ENCODE measurements at places on chromosomes 5 and 9. TPM values are rescaled to one million over a fixed set of nuclear protein-coding genes. Genes with fewer than 3 reads are reported as not detected.

DAB2IP gene
- total RNA-seq, result 0.38 TPM

IL5 gene
- total RNA-seq, result not detected

IL17B gene
- not detected for total RNA-seq

MCIDAS gene
- not detected for total RNA-seq

SKP2 gene
- total RNA-seq, result 49.7 TPM

FAF2 gene
- 33.7 TPM for total RNA-seq

AJM1 gene
- 2.5 TPM for total RNA-seq

SPATA31C1 gene
- total RNA-seq, result not detected

CCNO gene
- not detected for total RNA-seq

C9orf153 gene
- 0.18 TPM for total RNA-seq

DNA sequence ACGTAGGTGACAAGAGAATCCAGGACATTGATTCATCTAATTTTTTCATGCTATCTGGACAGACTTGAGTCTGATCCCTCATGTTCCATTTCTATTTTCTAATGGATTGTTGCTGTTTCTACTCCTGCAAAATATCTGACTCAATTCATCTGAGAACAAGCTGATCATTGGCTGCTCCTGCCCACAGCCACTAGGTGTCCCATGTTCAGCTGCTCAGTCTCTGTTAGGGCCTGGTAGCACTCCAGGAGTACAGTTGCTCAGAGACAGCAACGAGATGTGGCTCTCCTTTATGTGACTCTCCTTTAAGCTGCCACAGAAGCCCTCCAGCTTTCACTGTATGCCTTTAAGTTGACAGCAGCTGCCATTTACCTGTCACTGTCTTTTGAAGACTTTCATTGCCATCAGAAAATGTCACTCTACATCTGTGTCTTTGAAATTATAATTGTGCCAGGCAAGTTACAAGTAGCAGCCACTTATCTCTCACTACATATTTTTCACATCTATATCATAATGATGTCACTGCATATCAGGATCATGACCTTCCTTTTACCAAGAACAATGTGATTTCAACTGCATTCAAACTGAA is 1944.2 kb upstream of the NUDT12 start:
- H3K4me3 ChIP-seq, result no peak overlapping the region
- no peaks in the 10 kb centered on the region for H3K36me3 ChIP-seq
- DNase-seq, result no peak
- H3K27ac ChIP-seq, result no peak overlapping the region
- no peaks in the 10 kb centered on the region for H3K27me3 ChIP-seq

DNA sequence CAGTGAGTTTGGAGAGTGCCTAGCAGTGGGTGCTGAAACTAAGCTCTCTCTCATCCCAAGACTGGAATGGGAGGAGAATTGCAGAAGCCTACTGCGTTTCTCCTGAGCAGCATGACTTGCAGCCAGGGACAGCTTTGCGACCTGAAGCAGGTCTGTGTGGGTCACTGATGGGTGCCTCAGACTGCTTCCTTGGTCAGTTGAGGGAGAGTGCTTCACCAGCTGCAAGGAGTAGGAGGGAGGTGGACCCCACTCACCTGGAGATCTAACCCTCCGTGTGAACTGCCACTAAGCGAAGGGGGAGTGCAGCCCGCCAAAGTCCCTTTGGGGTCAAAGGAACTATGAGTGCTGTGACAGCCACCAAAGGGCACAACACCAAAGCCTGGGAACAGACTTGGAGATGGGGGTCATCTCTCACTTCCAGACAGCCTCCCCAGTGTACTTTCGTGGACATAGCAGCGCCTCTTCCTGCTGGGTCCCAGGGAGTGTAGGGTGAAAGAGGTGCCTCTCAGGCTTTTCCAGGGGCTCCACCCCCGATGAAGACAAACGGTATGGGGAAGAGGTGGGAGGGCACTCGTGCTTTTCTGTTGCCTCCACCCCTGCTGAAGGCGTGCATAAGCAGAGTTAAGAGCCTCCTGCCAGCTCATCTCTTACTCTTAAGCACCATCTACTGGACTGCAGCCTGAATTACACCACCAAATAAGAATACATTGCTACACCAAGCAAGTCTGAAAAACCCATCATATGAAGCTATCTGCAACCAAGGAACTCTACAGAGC is 34.3 kb upstream of the MACIR start:
- no peak overlapping the region for H3K27ac ChIP-seq
- no peaks in the 10 kb centered on the region for H3K27me3 ChIP-seq
- no peak overlapping the region for H3K4me3 ChIP-seq
- H3K36me3 ChIP-seq, result no peaks in the 10 kb centered on the region
- H3K4me1 ChIP-seq, result no peaks in the 10 kb centered on the region
- DNase-seq, result peak; percentile 16

- H3K4me3 ChIP-seq, result no peak overlapping the region
- no peaks in the 10 kb centered on the region for H3K36me3 ChIP-seq
- no peak overlapping the region for H3K27ac ChIP-seq
- no peak for DNase-seq
- H3K4me1 ChIP-seq, result no peaks in the 10 kb centered on the region
Observed at GRCh38 chr9:110575169-110575568, 4.4 kb downstream of the SVEP1 start.

GRCh38 chr9:87816036-87816435 is 66.6 kb upstream of the SPATA31E1 start:
- H3K27me3 ChIP-seq, result no peaks in the 10 kb centered on the region
- H3K4me1 ChIP-seq, result no peaks in the 10 kb centered on the region
- H3K4me3 ChIP-seq, result no peak overlapping the region
- H3K27ac ChIP-seq, result no peak overlapping the region

- H3K36me3 ChIP-seq, result no peaks in the 10 kb centered on the region
- H3K4me1 ChIP-seq, result peaks cover 23% of the 10 kb centered on the region
- no peak overlapping the region for H3K4me3 ChIP-seq
Observed at GRCh38 chr5:1138445-1139245, 26.8 kb upstream of the SLC12A7 start.

GRCh38 chr5:157710882-157711281 is 20.3 kb upstream of the THG1L start:
- no peaks in the 10 kb centered on the region for H3K36me3 ChIP-seq
- no peaks in the 10 kb centered on the region for H3K27me3 ChIP-seq
- no peak overlapping the region for H3K27ac ChIP-seq
- H3K4me3 ChIP-seq, result no peak overlapping the region

- no peaks in the 10 kb centered on the region for H3K4me1 ChIP-seq
- no peak for DNase-seq
- H3K27me3 ChIP-seq, result no peaks in the 10 kb centered on the region
Observed at GRCh38 chr5:150296496-150296895, 6.2 kb downstream of the ARSI start.

DNA sequence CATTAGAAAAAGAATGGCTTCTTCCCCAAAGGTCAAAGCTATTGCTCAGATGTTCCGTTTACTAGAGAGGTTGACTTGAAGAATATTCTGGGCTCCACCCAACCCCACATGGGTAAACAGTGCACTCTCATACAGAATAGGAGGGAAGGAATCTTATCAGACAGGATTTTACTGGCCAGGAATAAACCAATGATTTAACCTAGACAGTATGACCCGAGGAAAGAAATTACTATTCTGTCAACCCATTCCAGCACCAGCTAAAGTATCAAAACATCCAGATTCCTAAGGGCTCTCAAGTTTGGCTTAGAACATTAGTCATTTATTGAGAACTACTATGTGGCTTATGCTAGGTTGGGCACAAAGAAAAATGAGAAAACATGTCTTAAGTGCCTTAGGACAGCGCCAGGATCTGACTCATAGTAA is 493.6 kb upstream of the KLF4 start:
- no peak overlapping the region for H3K27ac ChIP-seq
- no peaks in the 10 kb centered on the region for H3K36me3 ChIP-seq
- no peaks in the 10 kb centered on the region for H3K4me1 ChIP-seq
- no peak for DNase-seq
- no peak overlapping the region for H3K4me3 ChIP-seq

- DNase-seq, result no peak
- H3K36me3 ChIP-seq, result no peaks in the 10 kb centered on the region
- no peak overlapping the region for H3K27ac ChIP-seq
- no peaks in the 10 kb centered on the region for H3K27me3 ChIP-seq
- no peak overlapping the region for H3K4me3 ChIP-seq
- no peaks in the 10 kb centered on the region for H3K4me1 ChIP-seq
Observed at GRCh38 chr5:145506185-145506850, 328.8 kb downstream of the PRELID2 start.

GRCh38 chr9:89465001-89465451 is 32.9 kb downstream of the SEMA4D start:
- H3K27me3 ChIP-seq, result no peaks in the 10 kb centered on the region
- peak overlapping the region; percentile 55 for H3K4me3 ChIP-seq
- no peak for DNase-seq
- H3K36me3 ChIP-seq, result peaks cover 7% of the 10 kb centered on the region
- peak overlapping the region; percentile 99 for H3K27ac ChIP-seq

DNA sequence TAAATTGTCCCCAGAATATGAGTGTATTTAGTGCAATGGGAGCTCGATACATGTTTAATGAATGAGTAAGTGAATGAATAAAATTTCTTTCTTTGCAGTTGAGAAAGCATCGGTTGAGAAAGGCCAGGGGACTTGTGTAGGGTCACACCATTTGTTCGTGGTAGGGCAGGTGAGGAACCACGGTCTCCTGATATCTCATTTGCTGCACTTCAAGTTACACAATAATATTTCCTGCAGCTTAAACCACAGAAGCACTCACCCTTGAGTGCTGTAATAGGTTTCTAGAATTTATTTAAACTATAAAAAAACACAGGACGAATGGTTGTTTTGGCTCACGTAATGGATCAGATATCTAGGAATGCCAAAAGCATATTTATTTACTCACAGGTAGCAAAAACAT is 429.8 kb downstream of the SPATA31D1 start:
- DNase-seq, result no peak
- H3K27ac ChIP-seq, result no peak overlapping the region
- no peaks in the 10 kb centered on the region for H3K4me1 ChIP-seq
- H3K36me3 ChIP-seq, result no peaks in the 10 kb centered on the region
- H3K27me3 ChIP-seq, result no peaks in the 10 kb centered on the region
- H3K4me3 ChIP-seq, result no peak overlapping the region

DNA sequence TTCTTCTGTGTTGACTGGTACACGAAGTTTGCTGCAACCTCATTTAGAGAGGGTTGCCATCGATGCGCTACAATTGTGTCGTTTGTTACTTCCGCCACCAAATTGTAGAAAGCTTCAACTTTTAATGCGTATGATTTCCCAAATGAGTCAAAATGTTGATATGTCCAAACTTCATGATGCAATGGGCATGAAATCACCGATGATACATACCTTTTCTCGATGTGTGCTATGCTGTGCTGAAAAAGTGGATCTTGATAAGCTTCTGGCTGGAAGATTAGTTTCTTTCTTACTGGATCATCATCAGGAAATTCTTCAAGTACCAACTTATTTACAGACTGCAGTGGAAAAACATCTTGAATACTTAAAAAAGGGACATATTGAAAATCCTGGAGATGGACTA is 65.7 kb downstream of the TMEM38B start:
- DNase-seq, result no peak
- no peak overlapping the region for H3K4me3 ChIP-seq
- no peaks in the 10 kb centered on the region for H3K27me3 ChIP-seq
- H3K36me3 ChIP-seq, result no peaks in the 10 kb centered on the region

GRCh38 chr5:178624631-178625546 is 2.0 kb downstream of the CLK4 start:
- H3K4me3 ChIP-seq, result peak overlapping the region; percentile 79
- DNase-seq, result no peak
- no peaks in the 10 kb centered on the region for H3K4me1 ChIP-seq
- peaks cover under 1% of the 10 kb centered on the region for H3K36me3 ChIP-seq
- H3K27ac ChIP-seq, result no peak overlapping the region

GRCh38 chr9:16139774-16140173 is 586.9 kb downstream of the CCDC171 start:
- H3K27me3 ChIP-seq, result no peaks in the 10 kb centered on the region
- H3K36me3 ChIP-seq, result no peaks in the 10 kb centered on the region
- DNase-seq, result no peak

DNA sequence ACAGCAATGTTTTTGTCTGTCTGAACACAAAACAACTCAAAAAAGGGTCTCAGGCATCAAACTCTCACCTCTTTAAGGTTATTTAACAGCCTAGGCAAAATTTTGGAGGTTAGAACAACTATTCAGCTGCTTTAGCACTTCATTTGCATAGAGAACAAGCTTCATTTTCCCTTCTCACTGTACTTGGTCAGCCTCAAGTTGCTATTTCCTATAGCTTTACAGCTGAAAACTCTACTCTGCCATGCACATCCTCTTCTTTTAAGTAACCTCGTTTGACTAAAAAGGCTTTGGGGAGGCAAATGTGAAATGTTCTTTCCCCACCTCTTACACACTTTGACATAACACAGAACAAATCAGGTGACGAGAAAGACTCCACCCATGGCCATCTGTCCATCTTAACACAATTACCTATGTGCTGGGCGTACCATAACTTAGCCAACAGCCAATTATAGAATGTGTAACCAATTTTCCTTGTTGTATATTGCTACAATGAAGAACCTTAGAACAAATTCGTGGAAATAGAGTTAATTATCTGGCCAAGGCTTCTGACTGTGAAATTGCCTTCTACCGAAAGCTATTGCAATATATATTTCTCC is 195.7 kb downstream of the DCP2 start:
- no peak overlapping the region for H3K4me3 ChIP-seq
- H3K4me1 ChIP-seq, result no peaks in the 10 kb centered on the region
- no peak overlapping the region for H3K27ac ChIP-seq
- H3K36me3 ChIP-seq, result no peaks in the 10 kb centered on the region
- no peak for DNase-seq

DNA sequence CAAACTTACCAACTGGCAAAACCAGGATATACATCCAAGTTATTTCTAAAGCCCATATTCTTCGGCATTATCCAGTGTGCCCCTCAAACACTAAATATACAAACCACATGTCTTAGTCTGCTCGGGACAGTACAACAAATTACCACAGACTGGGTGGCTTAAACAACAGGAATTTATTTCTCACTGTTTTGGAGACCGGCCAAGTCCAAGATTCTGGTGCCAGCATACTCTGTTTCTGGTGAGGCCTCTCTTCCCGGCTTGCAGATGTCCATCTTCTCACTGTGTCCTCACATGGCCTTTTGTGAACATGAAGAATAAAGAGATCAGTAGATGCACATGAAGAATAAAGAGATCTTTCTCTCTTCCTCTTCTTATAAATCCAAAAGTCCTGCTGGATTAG is 12.9 kb upstream of the SLCO6A1 start:
- H3K27me3 ChIP-seq, result no peaks in the 10 kb centered on the region
- H3K4me3 ChIP-seq, result no peak overlapping the region
- no peaks in the 10 kb centered on the region for H3K4me1 ChIP-seq
- H3K36me3 ChIP-seq, result no peaks in the 10 kb centered on the region

DNA sequence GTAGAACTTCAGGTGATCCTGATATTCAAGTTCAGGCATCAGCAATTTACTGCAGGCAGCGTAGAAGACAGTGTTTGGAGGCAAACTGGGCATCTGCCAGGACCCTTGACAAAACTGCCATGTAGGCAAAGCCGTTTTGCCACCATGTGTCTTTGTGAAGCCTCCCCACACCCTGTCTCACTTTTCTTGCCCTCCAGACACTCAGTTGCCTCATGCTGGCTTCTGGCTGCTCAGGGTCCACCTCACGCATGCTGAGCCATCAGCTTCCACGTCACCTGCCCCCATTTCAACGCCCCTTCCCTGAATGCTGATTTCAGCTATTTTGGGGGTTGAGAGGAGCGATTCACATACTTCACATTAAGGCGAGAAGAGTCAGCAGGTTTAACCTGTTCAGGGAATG is 165.2 kb upstream of the KLF9 start:
- H3K4me3 ChIP-seq, result no peak overlapping the region
- DNase-seq, result no peak
- no peaks in the 10 kb centered on the region for H3K4me1 ChIP-seq
- H3K27ac ChIP-seq, result no peak overlapping the region

GRCh38 chr5:178839319-178839704 is 20.4 kb upstream of the ZNF354B start:
- no peaks in the 10 kb centered on the region for H3K4me1 ChIP-seq
- H3K27ac ChIP-seq, result no peak overlapping the region
- no peaks in the 10 kb centered on the region for H3K36me3 ChIP-seq
- no peak overlapping the region for H3K4me3 ChIP-seq
- no peaks in the 10 kb centered on the region for H3K27me3 ChIP-seq
- DNase-seq, result no peak
